Dorsolateral prefrontal cortex (tissue), 122 donors: ENCODE measurements at places on chromosomes 3 and 15.

- DNase-seq, result no peak
These were observed 9.8 kb downstream of the MSL2 start for GRCh38 chr3:136186344-136186743.

DNA sequence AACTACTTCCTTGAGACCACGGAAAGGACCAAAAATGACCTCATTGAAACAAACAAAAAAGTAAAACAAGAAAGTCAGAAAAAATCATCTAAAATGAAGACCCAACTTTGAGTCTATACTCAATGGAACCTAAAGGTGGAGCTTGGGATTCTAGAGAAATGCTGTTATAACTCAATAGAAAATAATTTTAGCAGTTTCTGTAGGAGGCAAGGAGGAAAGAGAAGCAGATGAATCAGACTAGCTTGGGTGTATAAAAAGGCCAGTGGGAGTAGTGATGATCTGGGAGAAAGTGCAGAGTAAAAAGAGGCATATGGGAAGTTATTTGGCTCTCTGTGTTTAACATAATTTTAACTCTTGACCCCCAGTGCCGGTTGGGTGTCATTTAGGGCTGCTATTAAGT, 94.4 kb downstream of the TMCO5A start:
- no peak for DNase-seq

- no peak for DNase-seq
These were observed 48.5 kb downstream of the FNDC3B start for GRCh38 chr3:172087602-172088580.

- DNase-seq, result no peak
These were observed 27.4 kb upstream of the CD47 start for GRCh38 chr3:108118038-108118768.

GRCh38 chr3:39103324-39103693, 4.1 kb downstream of the GORASP1 start:
- DNase-seq, result no peak

- DNase-seq, result no peak
These were observed 12.5 kb downstream of the ZBTB47 start for GRCh38 chr3:42666022-42666421.

DNA sequence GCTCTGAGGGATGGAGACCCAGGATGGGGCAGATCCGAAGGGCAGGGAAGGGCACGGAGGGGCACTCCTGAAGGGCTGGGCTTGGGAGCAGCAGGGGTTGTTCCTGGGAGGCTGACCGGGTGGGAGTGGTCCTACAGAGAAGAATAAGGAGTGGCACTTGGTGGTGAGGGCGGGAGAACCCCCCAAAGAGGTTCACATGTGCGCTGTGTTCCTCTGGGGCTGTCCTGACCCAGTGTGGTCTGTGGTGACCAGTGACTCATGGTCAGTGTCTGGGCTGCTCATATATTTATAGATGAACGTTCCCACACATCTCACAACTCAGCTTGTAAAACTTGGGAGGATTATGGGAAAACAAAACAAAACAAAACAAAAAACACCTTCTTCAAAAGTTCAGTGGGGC, 10.0 kb downstream of the TRPM1 start:
- DNase-seq, result no peak

GRCh38 chr3:33062866-33063265, 34.1 kb downstream of the GLB1 start:
- DNase-seq, result peak; percentile 54

GRCh38 chr3:106366352-106366751, 497.5 kb upstream of the CBLB start:
- DNase-seq, result no peak

DNA sequence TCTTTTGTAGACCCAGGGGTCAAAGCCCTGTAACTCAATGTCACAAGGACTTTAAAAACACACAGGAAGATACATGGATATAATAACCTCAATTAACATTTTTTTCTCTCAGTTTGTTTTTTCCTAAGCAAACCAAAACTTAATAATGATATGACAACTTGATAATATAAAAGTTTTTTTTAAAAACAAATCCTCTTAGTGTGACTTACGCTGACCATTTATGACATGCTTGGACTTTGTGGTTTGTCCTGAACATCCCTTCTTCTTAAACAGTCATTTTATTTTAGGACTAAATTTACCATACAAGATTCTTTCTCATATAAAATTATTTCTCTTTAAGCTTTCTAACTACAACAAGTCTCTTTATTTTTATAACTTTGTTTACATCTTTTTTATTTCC, 25.4 kb upstream of the FAM3D start:
- DNase-seq, result no peak

DNA sequence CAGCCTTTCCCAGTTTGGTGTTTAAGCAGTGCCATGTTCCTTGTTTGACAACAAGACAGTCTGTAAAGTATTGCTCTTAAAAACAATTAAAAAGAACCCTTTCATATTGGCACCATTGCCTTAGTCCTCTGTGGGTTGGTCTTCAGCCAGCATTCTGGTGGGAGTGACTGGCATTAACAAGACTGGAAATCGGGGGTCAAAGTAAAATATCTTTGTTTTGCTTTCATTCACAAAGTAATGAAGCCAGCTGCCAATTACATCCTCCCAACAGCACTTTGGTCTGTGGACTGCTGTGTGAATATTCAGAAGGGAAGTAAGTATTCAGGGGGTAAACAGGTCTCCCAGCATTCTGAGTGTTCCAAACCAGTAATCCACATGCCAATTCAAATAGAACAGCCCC, 8.3 kb upstream of the VILL start:
- DNase-seq, result no peak

- DNase-seq, result no peak
These were observed 172.3 kb upstream of the GPR149 start for GRCh38 chr3:154602241-154602640.
